Brain (organoid and tissue), 16 donors: ENCODE measurements at places on chromosomes 5 and 9. TPM values are rescaled to one million over a fixed set of nuclear protein-coding genes. Genes with fewer than 3 reads are reported as not detected.

GRCh38 chr5:181234455-181235306 is 9.0 kb downstream of the RACK1 start:
- DNase-seq, result no peak

GRCh38 chr5:133393776-133394476 is 218.4 kb downstream of the FSTL4 start:
- DNase-seq, result no peak

DNA sequence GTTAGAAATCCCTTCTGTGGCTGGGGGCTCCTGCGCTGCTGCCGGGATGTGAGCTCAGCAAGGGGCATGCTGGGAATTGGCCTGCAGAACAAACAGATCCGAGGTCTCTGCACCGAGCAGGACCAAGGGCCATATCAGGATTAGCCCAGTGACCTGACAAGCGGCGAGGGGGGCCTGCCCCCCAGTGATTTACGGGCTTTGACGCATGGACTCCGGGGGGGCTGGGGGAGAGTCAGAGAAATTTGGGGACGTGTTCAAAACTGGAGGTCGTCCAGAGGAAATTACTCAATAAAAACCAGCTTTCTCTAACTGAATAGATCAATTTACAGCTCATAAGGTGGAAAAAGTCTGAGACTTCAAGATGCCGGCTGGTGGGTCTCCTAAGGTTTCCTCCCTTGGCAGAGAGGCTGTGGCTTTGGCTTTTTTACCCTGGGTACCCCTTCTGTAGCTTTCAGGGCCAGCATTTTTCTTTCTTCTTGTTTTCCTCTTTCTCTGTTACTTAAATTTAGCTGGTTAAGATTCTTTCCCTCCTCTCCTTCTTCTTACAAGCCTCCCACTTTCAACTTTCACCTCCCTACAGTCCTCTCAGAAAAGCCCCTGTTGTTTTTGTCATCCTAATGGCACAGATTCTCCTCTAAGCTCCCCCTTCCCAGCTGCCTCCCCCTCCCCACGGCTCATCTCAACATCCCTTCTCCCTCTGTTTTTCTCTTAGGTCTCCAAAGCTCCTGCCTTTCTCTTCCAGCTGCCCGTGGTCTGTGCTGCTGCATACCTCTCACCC is 551.0 kb downstream of the CCDC171 start:
- DNase-seq, result no peak

- no peak for DNase-seq
Measured at GRCh38 chr5:83518319-83519061, 46.9 kb downstream of the VCAN start.

DNA sequence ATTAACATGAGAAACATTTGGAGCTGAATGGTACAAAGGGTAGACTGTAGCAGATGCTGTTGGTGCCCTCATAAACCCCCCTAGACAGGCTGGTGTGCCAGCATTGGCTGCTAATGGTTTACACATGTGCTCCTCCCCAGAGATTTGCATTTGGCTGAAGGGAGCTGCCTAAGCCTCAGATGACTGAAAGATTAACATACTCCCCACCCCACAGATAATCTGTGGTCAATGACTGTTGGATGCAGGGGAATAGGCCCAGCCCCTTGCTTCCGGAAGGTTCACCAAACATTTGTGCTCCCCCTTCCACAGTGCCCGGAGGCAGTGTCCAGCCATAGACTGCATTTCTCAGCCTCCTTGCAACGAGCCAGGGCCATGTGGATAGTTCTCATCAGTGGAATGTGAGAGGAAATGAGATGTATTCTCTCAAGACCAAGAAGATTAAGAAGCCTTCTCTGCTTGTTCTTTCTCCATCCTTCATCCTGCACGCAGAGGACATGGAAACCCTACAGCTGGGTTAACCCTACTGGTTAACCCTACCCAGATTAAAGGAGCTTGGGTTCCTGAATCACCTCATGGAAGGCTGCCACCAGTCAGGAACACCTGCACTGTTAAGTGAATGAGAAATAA is 79.6 kb downstream of the PHAX start:
- DNase-seq, result peak; percentile 92

Gene C9
- polyA plus RNA-seq, result not detected

Gene IL33
- 0.78 TPM for polyA plus RNA-seq
